ENCODE measurements at places on chromosomes 7 and 10.
A peak's percentile ranks its signal among the peaks of the same experiment; 100 is the strongest.

GRCh38 chr7:78326876-78327275, 528.3 kb downstream of the PHTF2 start:
- no peak for DNase-seq

GRCh38 chr7:156386097-156386496, 254.5 kb upstream of the RNF32 start:
- no peak for DNase-seq

DNA sequence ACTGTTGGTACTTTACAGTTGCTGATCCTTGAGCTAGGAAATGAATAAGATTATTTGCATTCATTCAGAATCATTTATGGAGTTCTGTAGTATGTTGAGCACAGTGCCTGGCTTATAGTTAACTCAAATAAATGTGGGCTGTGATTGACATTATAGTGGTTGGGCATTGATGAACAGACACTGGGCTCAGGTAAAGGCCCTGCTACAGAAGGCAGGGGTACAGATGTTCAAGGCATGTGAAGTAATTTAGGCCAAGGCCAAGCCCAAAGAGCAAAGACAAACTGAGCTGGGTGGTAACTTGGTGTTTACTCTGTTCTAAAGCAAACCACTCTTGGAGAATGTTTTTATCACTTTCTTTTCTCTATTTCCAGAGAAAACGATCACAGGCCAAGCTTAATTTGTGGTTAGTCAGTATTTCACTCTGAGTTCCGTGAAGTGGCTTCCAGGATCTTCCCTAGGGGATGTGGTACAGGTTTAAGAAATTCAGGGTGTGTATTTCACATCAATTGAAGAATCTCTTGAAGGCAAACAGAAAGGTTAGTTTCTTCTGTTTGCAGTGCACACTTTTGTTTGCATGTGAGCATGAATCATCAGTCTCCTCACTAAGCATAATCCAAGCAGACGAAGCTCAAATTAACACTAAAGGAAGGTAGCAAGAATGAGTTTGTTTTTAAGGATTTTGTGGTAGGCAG, 113.9 kb upstream of the PRR15 start:
- DNase-seq = no peak

GRCh38 chr7:103592844-103593243, 146.8 kb upstream of the SLC26A5 start:
- no peak for DNase-seq

DNA sequence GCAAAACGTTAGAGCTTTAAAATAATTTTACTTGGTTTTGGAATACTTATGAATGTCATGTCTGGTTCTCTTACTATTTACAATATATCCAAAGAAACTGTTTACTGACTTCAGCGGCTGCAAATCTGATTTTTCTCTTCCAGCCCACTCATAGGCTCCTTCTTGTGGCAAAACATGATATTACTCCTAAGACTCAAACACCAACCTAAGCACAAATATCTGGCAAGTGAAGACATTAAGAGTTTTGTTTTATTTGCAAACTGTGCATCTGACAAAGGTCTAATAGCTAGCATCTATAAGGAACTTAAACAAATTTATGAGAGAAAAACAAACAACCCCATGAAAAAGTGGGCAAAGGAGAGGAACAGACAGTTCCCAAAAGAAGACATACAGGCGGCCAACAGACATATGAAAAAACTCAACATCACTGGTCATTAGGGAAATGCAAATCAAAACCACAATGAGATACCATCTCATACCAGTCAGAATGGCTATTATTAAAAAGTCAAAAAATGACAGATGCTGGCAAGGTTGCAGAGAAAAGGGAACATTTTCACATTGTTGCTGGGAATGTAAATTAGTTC, 20.3 kb upstream of the GJC3 start:
- DNase-seq = no peak

DNA sequence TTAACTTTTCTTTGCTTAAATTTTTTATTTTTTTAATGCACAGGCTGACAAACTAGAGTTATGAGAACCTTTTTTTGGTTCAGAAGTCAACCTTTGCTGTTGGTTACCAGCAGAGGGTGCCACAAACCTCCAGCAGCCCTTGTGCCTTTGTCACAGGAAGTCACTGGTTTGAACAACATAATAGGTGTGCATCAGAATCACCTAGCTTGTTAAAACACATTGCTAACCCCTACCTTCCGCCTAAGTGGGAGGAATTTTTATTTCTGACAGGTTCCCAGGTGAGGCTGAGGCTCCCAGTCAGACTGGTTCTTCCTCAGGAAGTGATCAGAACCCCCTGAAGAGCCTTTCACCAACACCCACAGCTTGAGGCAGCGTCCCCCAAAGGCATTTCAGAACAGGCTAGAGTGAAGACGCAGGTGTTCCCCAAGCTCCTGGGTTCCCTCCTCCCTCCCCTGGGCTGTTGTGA, 22.6 kb upstream of the VDAC2 start:
- peak; percentile 57 for DNase-seq

GRCh38 chr7:116426428-116427156, 72.9 kb upstream of the CAV2 start:
- DNase-seq = no peak

- DNase-seq = no peak
Observed at GRCh38 chr7:91251877-91252276, 12.4 kb upstream of the FZD1 start.

- DNase-seq = no peak
Observed at GRCh38 chr10:92719991-92720830, 30.5 kb downstream of the HHEX start.

- no peak for DNase-seq
Observed at GRCh38 chr7:136870866-136871487, 2.5 kb downstream of the CHRM2 start.

DNA sequence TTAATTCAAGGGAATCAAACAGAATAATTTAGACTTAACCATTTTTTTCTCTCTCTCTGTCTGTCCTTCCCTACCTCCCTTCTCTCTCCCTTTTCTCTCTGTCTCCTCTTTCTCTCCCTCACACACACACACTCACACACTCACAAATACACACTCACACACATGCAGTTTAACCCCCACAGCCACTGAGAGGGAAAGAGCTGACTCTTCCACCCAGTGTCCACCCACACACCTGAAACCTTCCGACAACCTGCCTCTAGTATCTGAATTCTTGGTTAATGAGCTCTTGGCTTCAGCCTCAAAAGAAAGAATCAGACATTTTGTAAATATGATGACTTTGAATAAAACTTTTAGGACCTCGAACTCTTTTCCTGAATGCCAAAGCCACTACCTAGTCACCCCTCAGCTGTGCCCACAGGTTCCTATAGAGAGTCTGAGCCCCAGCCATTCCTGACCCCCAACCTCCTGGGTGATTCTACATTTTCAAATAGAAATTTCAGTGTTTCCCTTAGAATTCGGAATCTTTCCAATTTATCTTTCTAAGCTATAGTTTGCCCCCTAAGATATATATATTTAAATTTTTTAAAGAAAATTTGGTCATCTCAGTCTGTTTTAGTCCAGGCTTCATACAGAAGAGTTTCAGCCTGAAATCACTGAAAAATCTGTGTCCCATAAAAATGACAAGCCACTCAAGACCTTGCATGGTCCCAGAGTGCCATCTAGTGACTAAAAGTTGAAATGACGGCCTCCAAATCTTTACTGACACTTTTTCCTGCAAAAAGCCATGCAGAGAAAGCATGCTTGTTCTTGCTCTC, 202.8 kb downstream of the IPMK start:
- no peak for DNase-seq

GRCh38 chr10:121104476-121105111, 253.4 kb downstream of the WDR11 start:
- DNase-seq = no peak

GRCh38 chr7:101828301-101829020, 11.0 kb downstream of the CUX1 start:
- no peak for DNase-seq
